ENCODE measurements at places on chromosomes 2 and 18. TPM values are rescaled to one million over a fixed set of nuclear protein-coding genes. Genes with fewer than 3 reads are reported as not detected.

DNA sequence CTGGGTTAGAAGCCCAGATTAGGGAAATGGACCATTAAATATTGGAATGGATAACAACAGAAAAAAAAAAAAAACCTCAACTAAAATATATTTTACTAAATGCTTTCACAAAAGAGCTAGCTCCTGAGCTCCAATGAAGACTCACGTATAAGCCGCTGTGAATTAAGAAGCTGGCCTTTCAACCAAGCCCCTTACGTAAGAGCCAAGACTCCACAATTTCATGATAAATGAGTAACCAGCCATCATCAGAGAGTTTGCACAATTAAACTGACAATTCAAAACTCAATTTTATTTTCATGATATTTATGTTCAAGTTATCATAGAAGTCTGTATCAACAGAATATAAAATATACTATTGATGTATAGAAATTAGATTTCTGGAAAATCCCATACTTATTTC, 70.7 kb upstream of the HNRNPA3 start:
- DNase-seq: no peak
- H3K27ac ChIP-seq: no peak overlapping the region
- H3K27me3 ChIP-seq: no peaks in the 10 kb centered on the region
- H3K36me3 ChIP-seq: no peaks in the 10 kb centered on the region

Gene PLCD4
- not detected for total RNA-seq

DNA sequence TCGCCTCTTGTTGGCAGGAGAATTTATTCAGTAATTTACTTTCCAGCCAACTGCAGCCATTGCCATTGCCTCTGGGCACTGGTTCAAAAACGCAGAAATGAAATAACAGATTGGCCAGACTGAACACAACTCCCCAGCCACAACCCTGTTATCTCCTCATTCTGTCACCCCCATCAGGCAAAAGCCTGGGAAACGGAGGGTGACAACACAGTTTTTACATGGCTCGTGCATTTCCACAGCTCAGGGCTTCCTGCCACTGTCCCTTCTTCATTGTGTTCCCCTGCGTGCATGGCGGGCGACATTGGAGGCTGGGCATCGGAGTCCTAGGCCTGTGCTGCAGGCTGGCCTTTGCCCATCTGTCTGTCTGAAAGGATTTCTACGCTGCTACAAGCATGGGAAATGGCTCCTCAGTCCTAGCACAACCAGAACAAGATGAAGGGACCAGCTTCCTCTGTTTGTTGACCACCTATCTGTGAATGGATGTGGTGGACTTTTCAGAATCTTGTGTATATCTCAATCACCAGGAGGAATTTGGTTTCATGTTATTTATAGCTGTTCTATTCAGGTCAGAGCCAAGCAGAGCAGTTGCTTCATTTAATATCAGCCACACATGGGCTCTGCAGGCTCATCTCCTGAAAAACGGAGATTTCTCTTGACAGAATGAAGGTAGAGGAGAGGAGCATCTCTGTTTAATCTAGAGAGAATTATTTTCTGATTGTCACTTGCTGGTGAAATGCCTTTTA, 107.0 kb downstream of the MGAT5 start:
- no peaks in the 10 kb centered on the region for H3K4me1 ChIP-seq
- H3K27ac ChIP-seq: no peak overlapping the region
- H3K4me3 ChIP-seq: no peak overlapping the region
- no peaks in the 10 kb centered on the region for H3K27me3 ChIP-seq

DNA sequence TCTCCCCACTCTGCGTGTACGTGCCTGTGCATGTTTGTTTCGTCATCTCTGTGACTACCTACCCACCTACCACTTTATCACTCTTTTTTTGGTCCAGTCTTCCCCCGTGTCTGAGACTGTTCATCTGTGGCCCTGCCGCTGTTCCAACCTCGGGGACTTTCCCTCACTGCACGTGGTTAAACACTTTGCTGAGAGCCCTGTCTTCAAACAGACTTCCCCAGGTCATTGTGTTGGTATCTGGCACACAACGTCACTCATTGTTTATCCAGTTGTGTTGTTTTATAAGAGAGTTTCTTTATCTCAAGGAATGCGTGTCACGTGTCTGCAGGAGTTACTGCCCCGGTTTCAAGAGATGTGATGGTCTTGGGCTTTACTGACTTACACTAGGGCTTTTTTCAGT, 262.0 kb upstream of the RASGRP3 start:
- no peaks in the 10 kb centered on the region for H3K36me3 ChIP-seq
- H3K4me1 ChIP-seq: no peaks in the 10 kb centered on the region
- H3K4me3 ChIP-seq: no peak overlapping the region
- no peak overlapping the region for H3K27ac ChIP-seq
- no peak for DNase-seq

GRCh38 chr2:191885650-191886049, 38.8 kb upstream of the CAVIN2 start:
- H3K4me1 ChIP-seq: no peaks in the 10 kb centered on the region
- no peak overlapping the region for H3K27ac ChIP-seq
- no peak overlapping the region for H3K4me3 ChIP-seq
- H3K27me3 ChIP-seq: no peaks in the 10 kb centered on the region

DNA sequence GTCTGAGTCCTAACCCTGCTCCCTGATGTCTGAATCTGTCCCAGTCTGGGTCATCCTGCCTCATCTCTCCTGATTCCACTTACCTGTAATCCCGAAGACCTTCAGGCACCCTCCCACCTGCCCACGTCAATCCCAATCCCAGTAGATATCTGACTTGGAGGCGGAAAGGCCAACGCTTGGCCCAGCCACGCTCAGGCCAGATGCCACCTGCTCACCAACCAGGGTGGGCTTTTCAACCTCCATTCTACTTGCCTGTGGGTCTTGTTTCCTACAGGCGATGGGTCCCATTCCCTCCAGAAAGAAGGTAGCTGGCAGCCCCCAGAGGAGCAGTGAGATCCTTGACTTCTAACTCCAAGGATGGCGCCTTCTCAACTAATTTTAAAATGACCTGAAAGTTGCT, 59.7 kb downstream of the INPP5D start:
- no peak for DNase-seq
- no peak overlapping the region for H3K27ac ChIP-seq
- peaks cover 4% of the 10 kb centered on the region for H3K36me3 ChIP-seq
- H3K27me3 ChIP-seq: no peaks in the 10 kb centered on the region
- peaks cover 40% of the 10 kb centered on the region for H3K4me1 ChIP-seq

Data from B cell (primary cell).